Stimulated activated CD8-positive, alpha-beta memory T cell treated with anti-CD3 and anti-CD28 coated beads, Interleukin-4, amount 100 ng/mL, for 4 hours (primary cell): ENCODE measurements at places on chromosomes 13 and 19.

DNA sequence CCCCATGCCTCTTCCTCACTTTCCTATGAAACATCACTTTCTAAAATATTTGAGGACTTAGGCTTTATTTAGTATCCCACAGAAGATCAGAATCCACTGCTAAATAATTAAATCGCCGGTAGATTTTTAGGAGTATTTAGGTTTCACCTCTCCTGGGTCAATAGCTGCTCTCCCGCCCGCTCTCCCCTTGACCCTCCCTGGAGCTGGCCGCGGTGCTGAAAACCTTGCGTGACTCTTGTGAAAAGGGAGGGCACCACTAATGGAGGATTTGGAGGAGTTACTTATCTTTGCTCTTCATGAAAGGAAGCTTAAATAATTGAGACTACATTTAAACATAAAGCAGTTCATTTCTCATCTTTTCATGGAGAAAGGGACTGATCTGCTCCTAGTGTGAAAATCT lies 14.1 kb downstream of the POU4F1 start:
- DNase-seq = no peak

- DNase-seq = no peak
Measured at GRCh38 chr13:110993788-110994187, 78.9 kb upstream of the ANKRD10 start.

DNA sequence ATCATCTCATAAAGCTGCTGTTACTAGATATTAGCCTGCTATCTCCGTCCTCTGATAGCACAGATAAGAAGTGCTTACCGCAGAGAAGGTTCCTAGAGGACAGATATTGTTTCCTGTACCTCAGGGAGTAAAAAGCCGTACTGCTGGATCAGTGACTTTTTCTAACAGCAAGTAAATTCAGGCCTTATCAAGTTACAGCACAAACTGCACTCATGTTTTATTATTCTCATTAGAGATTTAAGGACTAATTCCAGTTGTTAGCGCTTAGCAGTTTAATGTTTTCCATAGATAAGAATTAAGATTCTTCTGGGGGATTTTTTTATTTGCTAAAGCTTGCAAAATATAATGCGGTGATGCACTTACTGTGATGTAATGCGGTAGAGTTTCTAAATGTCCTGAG lies 119.0 kb upstream of the OBI1 start:
- DNase-seq = no peak

GRCh38 chr13:110575322-110576069 lies 14.0 kb upstream of the RAB20 start:
- DNase-seq = no peak

- DNase-seq = no peak
Measured at GRCh38 chr13:75236774-75237173, 245.2 kb downstream of the TBC1D4 start.
